Stimulated activated CD8-positive, alpha-beta memory T cell treated with anti-CD3 and anti-CD28 coated beads, Interleukin-2, amount 100 ng/mL, for 1 hour (primary cell): ENCODE measurements at places on chromosomes 6 and 20.

DNA sequence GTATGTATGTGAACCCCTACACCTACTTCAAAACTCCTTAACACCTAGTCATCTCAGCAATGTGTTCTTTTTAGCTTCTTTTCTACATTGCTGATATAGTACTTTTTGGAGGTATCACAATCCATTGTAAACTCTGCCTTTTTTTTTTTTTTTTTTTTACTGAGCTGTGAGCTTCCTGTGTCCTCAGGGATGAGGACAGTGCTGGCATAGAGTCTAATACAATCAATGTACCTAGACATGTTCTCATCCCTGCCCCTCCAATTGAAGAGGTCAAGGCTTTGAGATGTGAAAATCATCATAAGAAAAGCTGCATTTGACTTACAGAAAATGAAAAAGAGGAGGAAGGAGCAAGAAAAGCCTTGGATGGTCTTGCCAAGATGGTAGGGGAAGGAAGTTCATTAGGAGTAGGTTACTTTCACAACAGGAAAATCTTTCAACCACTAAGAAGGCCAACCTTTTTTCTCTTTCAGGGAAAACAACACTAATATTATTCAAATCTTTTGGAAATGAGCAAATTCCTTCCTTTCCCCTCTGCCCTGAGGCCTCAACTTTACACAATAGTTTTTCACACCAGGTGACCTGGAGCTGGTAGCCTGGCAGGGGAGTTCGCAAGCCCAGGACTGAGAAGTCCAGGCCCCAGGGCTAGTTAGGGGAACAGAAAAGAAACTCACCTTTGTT lies 2.8 kb upstream of the JARID2 start:
- DNase-seq, result no peak

DNA sequence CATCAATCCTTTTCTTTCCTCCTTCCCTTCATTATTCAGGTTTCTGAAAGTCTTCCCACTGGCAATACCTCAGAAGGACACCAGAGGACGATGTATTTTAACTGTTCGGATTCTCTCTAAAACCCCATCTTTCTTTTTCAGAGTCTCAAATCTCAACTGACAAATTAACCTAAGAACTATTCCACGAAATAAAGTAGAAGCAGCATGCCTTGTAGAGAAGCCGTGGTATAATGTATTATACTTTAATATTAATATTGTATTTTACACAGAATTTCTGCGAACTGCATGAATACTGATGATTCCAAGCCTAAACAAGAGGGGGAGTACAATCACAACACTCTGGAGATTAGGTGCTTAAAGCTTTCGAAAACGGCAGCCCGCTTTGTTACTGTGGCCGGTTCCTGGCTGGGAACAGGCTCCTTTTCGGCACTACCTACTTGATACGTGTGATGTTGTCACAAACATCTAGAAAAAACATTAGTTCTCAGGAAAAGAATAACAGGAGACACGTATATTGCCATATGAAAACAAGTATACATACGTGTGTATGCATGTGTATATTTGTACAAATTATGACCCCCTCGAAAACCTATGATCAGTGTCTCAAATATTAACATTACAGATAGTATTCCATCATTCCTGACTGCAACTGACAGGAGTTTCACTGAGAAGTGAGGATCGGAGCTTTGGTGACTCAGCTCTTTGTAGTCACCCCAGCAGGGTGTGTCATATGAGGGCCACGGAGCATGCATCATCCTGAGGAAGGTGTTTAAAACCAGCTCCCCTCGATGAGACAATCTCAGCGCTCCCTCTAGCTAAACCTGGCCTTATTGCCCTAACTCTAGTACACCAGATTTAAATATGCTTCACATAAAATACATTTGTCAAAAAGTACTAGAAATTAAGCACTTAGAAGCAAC lies 319.7 kb upstream of the TCF21 start:
- no peak for DNase-seq

- DNase-seq, result no peak
Measured at GRCh38 chr6:151247490-151247889, 7.7 kb downstream of the AKAP12 start.

GRCh38 chr6:137726582-137726981 lies 140.5 kb upstream of the TNFAIP3 start:
- DNase-seq, result no peak

DNA sequence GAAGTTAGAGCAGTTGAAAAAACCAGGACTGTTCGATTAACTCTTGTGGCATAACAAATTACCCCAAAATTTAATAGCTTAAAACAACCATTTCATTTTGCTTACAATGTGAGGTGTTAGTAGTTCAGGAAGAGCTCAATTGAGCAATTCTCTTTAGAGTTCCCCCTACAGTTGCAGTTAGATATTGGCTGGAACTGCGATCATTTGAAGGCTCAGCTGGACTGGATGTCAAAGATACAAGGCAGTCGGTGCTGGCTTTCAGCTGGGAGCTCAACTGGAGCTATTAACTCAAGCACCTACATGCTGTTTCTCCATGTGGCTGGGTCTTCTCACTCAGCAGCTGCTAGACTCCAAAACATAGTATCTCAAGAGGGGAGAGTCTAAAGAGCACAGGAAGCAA lies 96.0 kb upstream of the LOC128125822 start:
- DNase-seq, result no peak

DNA sequence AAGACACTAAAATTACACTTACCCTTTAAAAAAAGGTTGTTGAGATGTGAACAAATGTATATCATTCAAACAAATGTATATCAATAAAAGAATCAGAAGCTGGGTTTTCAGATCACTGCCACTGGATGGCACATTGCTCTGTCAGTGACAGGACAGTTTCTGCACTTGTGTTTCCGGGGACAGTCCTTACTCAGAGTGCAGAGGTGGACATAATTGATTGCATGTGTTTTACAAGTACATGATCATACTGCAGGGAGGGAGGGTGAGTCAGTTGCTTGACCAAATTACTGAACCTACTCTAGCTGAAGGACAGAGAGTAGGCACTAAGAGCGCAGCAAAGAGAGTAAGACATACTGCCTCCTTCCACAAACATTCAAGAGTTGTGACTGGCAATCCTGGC lies 302.3 kb downstream of the TENT5A start:
- no peak for DNase-seq

DNA sequence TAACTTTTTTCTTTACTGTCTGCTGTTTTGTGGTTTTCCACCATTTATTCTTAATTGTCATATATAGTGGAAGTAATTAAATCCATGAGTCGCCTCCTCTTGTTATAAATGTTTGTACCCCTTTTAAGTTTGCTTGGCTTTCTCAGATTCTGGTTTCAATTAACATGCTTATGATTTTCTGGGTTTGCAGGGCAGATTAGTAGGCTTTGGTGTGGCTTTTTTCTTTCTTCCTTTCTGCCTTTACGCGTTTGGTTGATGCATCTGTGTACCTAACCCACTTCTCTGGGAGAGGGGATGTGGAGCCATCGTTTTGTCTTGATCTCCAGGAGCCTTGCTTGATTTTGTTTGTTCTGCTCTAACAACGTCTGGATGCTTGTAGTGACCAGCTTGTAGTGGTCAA lies 100.4 kb downstream of the JARID2 start:
- no peak for DNase-seq

GRCh38 chr6:72825315-72825911 lies 203.5 kb downstream of the KCNQ5 start:
- DNase-seq, result no peak

DNA sequence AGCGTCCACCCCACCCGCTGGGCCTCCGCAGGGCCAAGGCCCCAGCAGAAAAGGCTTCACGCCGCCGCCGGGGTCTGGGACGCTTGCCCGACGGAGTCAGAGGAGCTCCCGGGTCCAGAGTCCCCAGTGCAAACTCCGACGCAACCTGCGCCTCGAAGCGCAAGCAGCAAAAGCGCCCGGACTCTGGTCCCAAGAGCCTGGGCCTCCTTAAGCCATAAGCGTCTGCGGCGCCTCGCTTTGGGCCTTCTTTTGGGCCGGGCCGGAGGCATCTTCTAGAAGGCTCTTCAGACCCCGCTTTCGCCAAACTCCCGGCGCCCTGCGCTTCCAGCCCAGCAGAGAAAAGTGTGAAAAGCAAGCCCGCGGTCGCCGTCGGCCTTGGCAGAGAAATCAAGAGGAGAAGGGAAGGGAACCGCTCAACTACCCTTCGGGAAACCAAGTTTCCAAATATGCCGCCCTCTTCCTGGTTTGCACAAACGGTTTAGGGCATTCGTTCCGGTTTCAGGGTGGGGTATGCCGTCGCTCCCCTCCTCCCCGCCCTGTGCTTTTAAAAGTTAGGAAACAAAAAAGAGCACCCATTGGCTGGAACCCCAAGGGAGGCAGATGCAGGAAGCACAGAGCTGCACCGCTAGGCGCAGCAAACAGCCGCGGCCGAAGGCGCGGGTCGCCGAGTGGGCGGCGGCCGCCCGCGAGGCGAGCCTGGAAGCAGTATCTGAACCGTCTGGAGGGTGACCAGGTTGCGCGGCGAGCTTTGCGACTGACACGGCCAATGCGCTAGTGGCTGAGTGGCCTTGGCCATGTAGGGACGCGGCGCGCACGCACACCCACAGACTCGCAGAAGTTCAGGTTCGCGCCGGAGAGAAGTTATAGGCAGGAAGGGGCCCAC lies 1.2 kb downstream of the TBX18 start:
- no peak for DNase-seq

GRCh38 chr6:26516481-26517427 lies 16.7 kb downstream of the BTN1A1 start:
- no peak for DNase-seq

DNA sequence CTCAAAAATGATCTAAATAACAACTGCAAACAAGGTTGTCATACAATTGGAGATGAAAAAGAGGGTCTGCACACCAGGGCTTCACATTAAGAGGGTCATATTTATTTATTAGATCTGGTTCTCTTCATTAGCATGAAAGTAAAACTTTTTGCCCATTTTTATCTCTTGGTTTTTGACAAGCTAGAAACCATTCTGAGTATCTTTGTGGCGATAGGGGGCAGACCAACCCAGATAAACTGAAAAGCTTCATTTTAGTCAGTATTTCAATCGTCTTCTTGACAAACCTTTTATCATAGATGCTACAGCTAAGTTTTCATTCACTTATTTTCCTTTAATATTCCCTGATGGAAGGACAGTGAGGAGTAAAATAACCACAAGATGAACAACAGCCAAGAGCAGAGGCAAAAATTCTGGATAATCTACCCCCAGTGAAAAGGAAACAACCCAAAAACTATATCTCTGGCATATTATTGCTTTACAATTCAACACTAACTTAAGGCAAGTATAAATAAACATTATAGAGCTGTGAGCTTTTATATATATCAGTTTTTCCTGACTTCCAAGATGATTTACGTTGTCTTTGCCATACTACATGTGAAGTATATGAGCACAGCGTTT lies 45.2 kb downstream of the THEMIS start:
- peak; percentile 27 for DNase-seq

- no peak for DNase-seq
Measured at GRCh38 chr6:79630883-79631692, at the start of gene SH3BGRL2. TSS of gene SH3BGRL2 (plus strand) at chr6:79631329. CDS start at chr6:79631462, 133 bp downstream.

DNA sequence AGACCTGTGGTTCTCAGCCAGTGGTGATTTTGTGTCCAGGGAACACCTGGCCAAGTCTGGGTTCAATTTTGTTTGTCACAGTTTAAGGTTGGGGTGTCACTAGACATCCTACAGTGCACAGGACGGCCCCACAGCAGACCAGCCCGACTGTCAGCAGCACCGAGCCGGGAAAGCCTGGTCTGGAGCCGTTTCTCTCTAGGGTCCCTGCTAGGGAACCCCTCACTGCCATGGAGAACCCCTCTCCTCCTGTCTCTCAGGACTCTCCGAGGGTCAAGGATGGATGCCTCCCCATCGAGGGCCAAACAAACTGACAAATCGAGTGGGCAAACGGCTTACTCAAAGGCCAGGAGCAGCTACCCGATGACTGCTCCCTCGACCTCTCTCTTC lies 15.8 kb upstream of the STX16 start:
- no peak for DNase-seq

- DNase-seq, result no peak
Measured at GRCh38 chr6:28525496-28526039, at the start of gene GPX5. TSS of gene GPX5 (plus strand) at chr6:28525881. CDS start at chr6:28526014, 133 bp downstream.

GRCh38 chr6:21909321-21909720 lies 315.8 kb downstream of the SOX4 start:
- DNase-seq, result no peak

GRCh38 chr20:53020834-53021233 lies 48.7 kb downstream of the TSHZ2 start:
- no peak for DNase-seq

- no peak for DNase-seq
Measured at GRCh38 chr6:33147807-33148666, 44.2 kb downstream of the COL11A2 start.

- DNase-seq, result no peak
Measured at GRCh38 chr6:37535759-37536490, 36.2 kb upstream of the CCDC167 start.

- DNase-seq, result no peak
Measured at GRCh38 chr6:46291275-46291633, 120.5 kb upstream of the ENPP5 start.

- no peak for DNase-seq
Measured at GRCh38 chr6:34810936-34811632, 19.2 kb downstream of the BLTP3A start.

- no peak for DNase-seq
Measured at GRCh38 chr6:165184192-165184979, 125.0 kb downstream of the C6orf118 start.

DNA sequence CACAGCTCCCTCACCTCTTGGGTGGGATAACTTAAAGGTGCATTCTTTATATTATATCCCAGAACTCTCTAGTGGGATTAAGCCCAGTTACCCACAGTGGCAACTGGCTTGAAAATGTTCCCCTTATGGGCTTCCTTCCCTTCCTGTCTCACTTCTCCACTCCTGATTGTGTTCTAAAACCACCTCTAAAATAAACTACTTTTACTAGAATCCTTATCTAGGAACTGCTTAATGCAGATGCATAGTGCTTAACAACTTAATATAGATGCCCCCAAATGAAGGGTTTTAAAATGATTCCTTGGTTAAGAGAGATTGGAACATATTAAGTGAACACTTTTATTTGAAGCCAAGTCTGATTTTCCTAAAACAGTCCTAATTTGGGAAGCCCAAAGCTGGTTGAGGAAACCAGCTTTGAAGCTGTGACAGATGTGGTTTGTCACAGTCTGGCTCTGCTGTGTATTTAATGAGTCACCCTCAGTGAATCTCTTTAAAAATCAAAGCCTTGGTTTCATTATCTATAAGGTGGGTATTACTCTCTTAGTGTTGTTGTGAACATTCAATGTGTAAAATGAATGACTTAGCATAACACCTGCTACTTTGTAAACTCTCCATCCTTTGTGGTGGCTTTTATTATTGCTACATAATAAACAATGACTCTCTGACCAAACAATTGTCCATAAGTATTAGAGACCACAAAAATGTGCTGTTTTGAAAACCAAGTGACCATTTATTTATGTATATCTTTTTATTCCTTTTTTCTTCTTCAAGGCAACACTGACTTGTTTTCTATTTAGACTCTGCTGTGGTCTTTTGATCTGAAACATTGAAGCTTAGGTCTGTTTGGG lies 24.4 kb downstream of the PLCB1 start:
- no peak for DNase-seq

- no peak for DNase-seq
Measured at GRCh38 chr6:56771189-56771588, 128.5 kb upstream of the DST start.

- DNase-seq, result no peak
Measured at GRCh38 chr6:55902796-55903195, 27.4 kb upstream of the BMP5 start.

- no peak for DNase-seq
Measured at GRCh38 chr20:13349235-13349604, 128.1 kb downstream of the ISM1 start.
